ENCODE measurements at places on chromosomes 2 and 18.

- DNase-seq, result no peak
Observed at GRCh38 chr2:98975611-98976010, 39.6 kb upstream of the CRACDL start.

DNA sequence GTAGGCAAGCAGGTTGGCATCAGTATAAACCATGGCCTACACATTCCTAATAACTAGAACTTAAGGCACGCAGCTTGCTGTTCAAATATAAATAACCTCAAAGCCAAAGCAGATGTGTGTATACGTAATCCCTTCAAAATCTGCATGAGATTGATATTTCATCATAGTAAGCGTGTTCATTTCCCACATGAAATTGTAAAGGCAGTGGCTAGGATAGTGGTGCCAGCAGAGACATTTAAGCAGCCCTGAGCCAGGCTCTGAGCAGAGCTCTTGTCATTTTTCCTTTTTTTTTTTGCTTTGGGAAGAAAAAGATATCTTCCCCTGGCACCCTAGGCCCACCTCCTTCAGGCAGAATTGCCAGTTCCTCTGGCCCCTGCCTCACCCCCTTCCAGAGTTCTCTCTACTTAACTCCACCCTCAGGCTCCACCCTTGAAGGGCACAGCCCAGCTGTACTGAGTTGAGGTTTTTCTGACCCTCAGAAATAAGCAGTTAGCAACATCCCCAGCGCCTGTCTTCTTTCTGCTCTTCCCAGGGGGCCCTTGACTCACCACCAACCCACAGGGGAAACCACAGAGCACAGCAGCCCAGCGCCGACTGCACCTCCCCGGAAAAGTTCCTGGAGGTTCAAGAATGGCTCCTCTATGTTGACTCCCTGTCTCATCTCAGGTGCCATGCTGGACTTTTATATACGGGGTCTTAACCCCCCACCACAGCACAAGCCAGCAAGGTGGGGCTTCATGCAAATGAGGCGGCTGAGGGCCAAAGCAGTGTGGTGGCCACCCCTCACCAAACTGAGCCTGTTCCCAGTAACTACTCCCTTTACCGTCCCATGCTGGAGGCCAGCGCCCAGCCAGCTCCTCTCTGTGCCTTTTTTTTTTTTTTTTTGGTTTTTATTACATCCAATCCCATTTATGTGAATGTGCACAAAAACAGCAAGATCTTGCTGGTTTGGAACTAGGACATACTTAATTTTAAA, 84.7 kb downstream of the EHD3 start:
- DNase-seq, result no peak

- no peak for DNase-seq
Observed at GRCh38 chr2:54497763-54498680, 41.9 kb downstream of the SPTBN1 start.

- DNase-seq, result no peak
Observed at GRCh38 chr2:85978883-85979780, 90.3 kb upstream of the ST3GAL5 start.

- no peak for DNase-seq
Observed at GRCh38 chr2:33484042-33484621, 7.7 kb downstream of the RASGRP3 start.

DNA sequence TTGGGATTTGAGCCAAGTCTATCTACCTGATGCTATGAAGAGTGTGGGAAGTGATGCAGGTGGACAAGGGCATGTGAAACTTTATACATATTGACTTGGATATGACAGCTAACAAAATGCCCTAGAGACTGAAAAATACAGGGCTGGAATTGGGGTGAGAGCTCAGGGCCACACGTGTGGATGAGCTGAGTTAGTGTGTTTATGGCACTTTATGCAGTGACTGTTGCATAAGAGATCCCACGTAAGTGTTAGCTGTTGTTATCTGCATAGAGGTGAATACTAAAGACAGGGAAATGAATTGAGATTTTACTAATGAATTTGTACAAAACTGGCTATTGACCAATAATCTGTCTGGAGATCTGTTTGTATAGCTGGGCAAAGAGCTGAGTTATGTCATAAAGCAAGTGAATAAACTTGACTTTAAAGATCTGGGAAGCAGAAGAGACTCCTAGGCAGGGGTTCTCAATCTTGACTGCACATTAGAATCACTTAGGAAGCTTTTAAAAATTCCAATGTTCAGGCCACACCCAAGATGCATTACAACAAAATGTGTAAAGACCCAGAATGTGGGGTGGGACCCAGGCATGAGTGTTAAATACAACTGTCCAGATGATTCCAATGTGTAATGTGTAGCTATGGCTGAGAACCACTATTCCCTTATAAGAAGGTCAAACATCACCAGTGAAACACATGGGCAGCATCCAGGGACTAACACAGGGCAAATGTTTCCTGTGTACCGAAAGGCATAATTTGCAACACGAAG, 74.2 kb upstream of the STK17B start:
- no peak for DNase-seq

DNA sequence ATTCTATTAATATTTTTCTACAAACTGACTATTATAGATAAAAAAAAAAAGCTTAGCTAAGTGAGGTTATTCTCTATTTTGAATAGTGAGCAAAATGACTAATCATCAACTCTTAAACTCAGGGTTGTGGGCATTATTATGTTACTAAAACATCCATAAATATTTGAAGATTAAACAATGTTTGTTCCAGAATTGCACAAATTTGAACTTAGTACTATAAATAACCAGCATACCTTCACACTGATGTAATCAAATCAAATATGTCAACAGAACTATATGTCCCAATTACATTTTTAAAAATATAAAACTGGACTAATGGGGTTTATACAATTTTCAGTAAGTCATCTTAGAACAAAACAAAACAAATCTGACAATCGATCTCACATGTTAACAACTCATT, 800.9 kb downstream of the LRP1B start:
- DNase-seq, result no peak

- no peak for DNase-seq
Observed at GRCh38 chr2:47006374-47007222, 91.0 kb upstream of the MCFD2 start.

DNA sequence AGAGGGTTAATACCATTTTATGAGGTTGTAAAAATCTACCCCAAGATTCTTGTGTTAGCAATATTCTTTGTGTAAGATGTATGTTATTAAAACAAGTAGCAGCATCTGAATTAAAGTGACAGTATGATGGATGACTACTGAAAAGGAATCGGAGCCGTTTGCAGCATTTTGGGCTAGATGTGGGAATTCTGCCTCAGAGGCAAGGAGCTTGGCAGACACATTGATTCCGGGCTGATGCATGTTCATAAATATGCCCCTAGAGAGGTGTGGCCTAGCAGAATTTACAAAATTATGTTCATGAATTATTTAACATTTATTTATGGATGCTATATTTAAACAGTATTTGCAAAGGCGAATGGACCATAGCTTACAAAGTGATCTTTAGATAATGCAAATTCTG, 389.0 kb upstream of the ETAA1 start:
- no peak for DNase-seq

DNA sequence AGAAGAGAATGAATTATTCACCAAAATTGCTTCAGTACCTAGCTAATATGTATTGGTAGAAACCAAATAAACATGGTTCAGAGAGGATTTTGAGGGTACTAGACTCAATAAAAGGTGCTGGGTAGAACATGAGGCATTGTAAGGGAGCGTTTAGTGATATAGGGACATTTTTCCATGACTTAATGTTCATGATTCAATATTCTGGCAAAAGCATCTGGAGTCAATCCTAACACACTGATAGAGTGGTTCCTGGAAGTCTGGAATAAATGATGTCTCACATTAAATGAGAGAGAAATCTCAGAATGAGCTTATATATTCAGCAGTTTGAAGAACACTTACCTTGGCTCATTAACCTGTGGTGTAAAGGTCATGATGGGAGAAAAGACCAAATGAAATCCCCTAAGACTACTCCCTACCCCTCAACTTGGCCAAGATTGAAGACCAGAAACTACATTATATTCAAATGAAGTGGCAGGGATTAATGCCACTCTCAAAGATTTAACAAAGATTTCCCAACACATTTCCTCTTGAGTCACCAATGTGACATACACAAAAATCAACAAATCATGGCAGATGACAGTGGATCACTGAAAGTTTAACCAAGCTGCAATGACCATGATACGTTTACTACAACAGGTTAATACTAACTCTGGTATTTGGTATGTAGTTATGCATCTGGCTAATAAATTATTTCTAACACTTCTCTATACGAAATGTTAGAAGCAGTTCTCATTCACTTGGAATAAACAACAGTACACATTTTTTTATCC, 309.5 kb downstream of the SATB2 start:
- DNase-seq, result no peak

- no peak for DNase-seq
Observed at GRCh38 chr2:231640241-231640640, 47.6 kb downstream of the TEX44 start.

GRCh38 chr2:229066121-229066715, 204.9 kb downstream of the PID1 start:
- no peak for DNase-seq

- no peak for DNase-seq
Observed at GRCh38 chr2:197803033-197803444, 1.4 kb upstream of the PLCL1 start.

GRCh38 chr2:163527381-163527780, 208.4 kb downstream of the FIGN start:
- no peak for DNase-seq

DNA sequence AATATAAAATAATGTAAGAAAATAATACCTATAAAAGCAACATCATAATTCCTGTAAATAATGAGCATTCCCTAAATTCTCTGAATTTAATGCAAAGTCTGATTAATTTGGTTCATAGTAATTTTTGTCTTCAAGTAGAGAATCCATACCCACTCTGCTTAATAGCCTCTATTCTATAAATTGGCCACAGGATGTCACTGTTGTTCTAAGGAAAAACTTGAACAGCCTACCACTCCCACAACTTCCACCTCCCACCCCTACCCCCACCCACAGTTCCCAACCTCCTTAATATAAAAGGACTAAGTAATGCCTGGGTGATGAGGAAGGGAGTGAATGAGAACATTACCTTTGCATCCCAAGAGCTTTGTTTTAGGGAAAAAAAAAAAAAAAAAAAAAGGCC, 27.2 kb upstream of the BBS5 start:
- no peak for DNase-seq

DNA sequence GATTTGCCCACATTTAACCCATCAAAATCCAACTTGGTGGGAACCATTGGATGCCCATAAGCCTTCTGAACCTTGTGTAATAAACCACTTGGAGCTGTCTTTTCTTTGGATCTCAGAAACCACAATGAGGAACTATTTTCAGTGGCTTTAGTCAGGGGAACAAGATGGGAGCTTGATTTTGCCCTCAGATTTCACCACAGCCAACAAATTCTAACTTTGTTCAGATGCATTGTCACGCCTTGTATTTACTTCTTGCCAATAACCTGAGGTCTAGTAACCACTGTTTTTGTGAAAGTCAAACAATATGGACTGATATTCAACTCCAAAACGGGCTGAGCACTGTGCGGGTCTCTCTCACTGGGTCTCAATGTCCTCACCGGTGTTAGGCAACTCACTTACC, 508.2 kb downstream of the TNS1 start:
- no peak for DNase-seq

- DNase-seq, result no peak
Observed at GRCh38 chr2:47193607-47194006, 38.5 kb upstream of the STPG4 start.

Measured in stimulated activated CD4-positive, alpha-beta T cell treated with anti-CD3 and anti-CD28 coated beads, Interleukin-15, amount 100 ng/mL, for 1 hour (primary cell).